ENCODE measurements at places on chromosomes 16 and 17.

DNA sequence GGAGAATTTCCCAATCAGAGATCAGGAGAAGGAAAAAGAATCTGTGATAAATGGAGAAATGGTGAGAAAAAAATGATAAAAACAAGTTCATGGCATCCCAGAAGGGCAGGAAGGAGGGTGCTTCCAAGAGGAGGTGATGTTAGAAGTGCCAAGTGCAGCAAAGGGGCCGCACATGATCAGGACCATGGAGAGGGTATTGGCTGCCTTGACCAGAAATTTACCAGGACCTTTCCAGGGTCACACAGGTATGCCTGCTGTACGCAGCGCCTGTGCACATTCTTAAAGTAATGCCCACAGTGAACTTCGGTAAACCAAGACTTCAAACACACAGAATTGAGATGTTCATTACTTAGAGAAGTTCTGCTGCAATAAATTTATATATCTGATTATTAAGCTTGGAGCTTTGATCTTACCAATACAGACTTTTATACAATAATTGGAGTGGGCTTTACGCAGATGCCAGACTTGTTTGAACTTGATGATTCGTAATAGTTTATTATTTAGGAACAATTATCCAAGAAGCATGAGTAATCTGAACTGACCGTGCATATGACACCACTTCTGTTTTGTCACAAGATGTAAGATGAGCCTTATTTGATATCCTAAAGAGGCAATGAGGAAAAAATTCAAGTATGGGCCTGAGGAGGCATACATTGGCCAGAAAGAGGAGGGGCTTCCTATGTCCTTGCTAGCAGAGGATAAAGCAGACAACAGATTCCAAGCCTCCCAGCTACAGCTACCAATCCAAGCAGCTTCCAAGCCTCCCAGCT lies 2.2 kb upstream of the KRT33A start:
- no peak for DNase-seq

DNA sequence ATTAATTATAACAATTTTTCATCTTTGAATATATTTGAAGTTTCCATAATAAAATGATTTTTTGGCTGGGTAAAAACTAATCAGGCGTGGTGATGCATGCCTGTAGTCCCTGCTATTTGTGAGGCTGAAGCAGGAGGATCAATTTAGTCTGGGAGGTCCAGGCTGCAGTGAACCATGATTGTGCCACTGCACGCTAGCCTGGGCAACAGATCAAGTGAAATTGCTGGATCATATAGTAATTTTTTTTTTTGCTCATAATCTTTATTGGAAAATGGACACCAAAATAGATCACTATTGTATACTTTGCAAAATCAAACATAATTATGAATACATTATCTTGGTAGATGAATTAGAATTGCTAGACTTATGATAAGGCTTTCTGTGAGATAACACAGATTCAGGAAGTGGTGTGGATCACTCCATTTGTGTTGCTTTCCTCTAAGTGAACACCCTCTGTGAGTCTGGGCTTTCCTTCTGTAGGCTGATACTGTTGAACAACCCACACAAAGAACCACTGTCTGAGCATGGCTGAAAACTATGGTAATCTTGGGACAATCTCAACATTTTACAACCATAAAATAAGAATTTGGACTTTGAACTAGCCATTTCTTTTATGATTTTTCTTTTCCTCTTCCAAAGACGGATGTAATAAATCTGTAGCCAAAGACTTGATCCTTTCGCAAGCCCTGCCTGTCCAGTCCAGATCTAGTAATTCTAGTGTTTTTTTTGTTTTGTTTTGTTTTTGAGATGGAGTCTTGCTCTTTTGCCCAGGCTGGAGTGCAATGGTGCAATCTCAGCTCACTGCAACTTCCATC lies 5.6 kb upstream of the ST3GAL2 start:
- DNase-seq: no peak

DNA sequence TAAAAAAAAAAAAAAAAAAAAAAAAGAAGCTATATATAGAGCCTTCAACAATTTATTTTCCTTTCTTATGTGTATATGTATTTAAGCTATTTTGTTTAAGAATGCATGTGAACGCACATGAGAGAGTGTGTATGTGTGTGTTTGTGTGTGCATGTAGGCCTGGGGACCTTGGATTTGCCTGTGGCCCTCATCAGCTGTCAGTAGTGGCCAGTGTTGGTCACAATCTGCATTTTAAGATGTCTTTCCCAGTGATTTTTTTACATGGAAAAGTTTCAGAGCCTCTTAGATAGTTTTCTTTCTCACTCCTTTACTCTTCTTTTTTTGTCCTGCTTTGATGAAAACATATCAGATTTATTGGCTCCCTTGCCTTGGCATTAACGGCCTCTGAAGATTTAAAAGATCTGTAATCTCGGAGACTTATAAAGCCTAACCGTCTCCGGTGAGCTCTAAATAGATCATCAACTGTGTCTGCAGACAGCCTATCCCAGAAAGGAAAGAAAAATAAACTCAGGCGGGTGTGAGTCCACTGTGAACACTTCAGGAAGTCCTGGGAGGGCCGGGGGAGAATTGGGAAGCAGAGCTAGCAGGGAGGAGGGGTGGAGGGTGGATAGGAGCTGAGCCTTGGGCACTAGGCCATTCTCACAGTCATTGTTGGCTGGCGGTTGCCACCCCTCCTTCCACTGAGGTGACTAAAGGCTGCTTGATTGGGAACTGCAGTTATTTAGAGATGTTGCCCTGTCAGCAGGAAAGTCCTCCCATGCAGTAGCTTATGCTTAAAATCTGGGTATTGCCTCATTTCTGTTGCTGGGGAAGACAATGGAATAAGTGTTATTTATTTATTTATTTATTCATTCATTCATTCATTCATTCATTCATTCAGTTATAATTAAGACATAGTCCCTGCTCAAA lies 86.8 kb downstream of the WWP2 start:
- DNase-seq: no peak

- DNase-seq: no peak
Measured at GRCh38 chr17:21163101-21163500, 36.3 kb downstream of the DHRS7B start.

DNA sequence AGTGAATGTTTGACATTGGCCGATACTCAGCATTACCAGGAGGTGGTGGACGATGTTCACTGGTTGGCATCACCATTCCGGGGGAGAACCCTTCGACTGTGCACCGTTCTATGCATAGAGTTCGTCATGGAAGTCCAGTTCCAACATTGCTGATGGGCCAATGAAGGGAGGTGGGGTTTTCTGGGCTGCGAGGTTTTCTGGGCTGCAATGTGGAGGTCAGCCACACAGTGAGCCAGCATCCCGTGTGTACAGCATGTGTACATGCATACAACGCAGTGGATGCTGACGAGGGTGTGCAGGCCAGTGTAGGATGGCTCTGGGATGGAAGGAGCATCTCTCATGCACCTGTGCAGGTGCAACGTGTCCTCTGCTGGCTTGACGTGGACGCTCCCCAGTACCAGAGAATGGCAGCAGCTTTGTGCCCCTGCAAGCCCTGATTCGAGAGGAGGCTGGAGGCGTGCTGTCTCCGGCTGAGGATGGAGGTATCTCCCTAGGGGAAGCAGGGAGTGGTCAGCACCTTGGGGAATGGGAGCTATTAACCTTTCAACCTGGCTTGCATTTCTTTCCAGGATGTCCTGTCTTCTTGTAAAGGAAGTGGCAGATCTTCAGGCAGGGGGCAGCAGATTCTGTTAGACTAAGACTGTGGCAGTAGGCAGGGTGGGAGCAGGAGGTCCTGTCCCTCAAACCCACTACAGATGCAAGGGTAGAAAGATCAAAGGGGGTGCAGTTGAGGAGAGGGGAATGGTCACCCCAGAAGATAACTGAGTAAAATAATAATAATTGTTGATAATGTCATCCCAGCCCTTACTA lies 98.2 kb downstream of the CYLD start:
- no peak for DNase-seq

GRCh38 chr16:1144476-1145382 lies 8.2 kb upstream of the CACNA1H start:
- no peak for DNase-seq
